ENCODE measurements at places on chromosomes 13 and 19.

- no peak for DNase-seq
Observed at GRCh38 chr19:54560881-54561385, 12.7 kb upstream of the LILRA2 start.

GRCh38 chr19:5908773-5909442, 4.2 kb downstream of the VMAC start:
- no peak for DNase-seq

GRCh38 chr13:46296115-46296822, 84.5 kb downstream of the LRRC63 start:
- peak; percentile 97 for DNase-seq

DNA sequence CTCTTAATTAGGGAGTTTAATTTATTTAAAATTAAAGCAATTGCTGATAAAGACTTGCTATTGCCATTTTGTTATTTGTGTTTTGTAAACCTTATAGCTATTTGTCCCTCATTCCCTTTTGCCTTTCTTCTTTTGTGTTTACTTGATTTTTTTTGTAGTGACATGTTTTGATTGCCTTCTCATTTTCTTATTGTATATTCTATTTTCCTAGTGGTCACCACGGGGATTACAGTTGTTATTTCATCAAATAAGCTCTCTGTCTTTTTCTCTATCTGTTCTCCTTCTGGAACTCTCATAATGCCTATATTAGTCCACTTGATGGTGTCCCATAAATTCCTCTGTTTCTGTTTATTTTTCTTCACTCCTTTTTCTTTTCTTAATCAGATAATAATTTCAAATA, 64.4 kb upstream of the FRY start:
- no peak for DNase-seq

DNA sequence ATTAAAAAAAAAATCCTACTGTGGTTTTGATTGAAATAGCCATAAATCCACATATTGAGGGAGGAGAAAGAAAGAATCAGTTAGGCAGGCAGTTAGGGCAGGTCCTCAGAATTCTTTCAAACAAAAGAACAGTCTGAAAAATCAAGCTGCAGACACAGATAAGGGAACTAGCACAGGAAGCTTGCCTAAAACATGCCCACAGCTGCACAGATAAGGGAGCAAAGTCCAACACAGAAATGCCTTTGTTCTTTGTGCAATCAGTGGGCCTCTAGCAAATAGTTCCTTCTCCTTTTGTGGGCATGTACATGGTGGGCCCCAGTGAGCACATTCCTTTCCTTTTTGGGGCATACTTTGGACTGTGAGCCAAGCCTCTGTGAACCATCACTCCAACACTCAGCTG, 42.7 kb downstream of the UTP14C start:
- DNase-seq, result no peak

DNA sequence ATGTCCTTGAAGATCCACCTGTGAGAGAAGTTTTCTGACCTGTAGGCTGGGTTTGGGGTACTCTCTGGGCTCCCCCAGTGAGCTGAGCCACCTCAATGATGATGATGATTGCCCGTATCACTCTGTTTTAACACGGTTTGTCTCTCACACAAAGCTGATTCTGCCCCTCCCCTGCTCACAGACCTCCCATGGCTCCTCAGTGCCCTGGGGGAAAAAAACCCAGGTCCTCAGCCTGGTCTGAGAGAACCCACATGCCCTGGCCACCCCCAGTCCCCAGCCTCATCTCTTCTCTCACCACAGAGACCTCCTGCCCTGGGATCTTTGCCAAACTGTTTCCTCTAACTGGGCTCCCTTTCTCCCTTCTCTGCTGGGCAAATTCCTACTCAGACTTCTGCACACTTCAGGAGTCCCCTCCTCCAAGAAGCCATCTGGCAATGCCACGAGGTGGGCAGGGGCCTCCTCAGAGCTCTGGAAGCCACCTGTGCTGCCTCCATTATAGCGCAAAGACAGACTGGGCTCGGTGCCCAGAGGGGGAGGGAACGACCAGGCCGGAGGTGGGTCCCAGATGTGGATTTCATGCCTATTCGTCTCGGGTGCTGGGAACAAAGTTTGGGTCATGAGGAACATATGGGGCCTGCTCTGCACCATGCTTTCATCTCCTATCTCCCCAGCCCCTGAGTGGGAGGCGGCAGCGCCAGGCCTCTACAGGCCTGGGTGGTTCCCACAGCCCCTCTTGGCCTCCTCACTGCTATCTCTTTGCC, 8.5 kb upstream of the CA11 start:
- DNase-seq, result no peak

- no peak for DNase-seq
Observed at GRCh38 chr13:51158365-51158764, 47.3 kb upstream of the C13orf42 start.

DNA sequence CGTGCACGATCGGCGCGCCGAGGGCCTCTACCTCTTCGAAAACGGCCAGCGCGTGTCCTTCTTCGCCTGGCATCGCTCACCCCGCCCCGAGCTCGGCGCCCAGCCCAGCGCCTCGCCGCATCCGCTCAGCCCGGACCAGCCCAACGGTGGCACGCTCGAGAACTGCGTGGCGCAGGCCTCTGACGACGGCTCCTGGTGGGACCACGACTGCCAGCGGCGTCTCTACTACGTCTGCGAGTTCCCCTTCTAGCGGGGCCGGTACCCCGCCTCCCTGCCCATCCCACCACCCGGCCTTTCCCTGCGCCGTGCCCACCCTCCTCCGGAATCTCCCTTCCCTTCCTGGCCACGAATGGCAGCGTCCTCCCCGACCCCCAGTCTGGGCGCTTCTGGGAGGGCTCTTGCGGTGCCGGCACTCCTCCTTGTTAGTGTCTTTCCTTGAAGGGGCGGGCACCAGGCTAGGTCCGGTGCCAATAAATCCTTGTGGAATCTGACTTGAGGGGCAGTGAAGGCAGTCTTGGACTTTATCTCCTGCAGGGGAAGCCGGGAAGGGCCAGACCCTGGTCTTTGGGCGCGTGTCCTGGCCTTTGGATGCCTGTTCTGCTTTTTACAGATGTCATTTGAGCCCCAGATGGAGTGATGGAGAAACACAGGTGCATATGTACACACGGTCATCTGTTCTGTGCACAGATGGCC, 2.2 kb downstream of the CLEC11A start:
- DNase-seq, result no peak

DNA sequence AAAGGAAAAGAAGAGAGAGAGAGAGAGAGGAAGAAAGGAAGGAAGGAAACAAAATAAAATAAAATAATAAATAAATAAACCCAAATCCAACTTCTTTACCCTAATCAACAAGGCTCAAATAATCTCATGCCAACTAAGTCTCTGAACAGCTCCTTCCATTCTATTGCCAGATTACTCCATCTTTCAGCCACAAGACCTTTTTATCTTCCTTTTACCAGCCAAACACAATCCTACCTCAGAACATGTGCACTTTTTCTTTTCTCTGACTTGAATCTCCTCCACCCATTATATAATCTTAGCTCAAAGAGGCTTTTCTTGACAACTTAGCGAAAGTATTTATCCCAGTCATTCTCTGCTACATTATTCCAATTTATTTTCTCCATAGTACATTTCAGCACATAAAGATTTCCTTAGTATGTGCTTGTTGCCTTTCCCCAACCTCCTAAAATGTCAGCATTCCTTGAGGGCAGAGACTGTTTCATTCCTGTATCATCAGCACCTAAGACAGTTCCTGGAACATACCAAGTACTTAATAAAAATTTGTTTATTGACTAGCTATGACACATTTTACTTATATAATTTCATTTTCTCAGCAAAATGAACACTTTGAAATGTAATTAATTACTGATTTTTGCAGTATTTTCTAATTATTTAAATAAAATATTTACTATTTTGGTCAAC, 33.5 kb upstream of the USPL1 start:
- DNase-seq, result no peak

GRCh38 chr19:55398200-55398925, 9.2 kb downstream of the UBE2S start:
- DNase-seq, result no peak

DNA sequence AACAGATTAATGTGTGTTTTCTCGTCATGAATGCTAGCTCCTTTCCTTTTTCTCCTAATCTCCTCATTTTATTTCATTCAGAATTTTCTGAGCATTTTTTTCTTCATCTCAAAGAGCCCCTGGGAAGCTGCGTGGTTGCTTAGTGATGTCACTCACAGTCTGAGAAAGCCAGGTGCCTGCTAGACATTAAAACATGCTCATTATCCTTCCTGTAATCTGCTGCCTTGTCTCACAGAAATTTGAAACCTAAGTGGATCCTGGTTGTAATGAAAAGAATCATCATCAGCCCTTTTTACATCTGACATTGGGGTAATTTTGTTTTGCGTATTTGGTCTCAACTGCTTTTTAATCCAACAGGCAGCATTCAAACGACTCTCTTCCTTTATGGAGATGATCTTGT, 108.2 kb upstream of the RNF113B start:
- DNase-seq, result no peak

DNA sequence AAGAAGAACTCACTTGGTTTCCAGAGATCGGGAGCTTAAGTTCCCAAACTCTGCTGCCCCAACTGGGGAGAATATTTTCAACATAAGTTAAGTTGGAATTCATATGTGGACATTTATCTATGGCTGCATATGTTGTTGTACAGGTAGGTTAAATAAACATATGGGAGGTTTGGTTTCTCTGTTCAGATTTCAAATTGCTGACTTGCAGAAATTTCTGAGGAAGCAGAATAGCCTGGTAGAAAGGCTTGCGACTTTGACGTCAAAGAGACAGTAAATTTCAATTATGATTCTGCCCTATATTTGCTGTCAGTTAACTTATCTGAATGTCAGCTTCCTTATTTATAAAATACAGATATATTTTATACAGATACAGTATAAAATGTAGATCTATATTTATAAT, 40.0 kb upstream of the TPP2 start:
- DNase-seq, result no peak

- no peak for DNase-seq
Observed at GRCh38 chr13:65339241-65339640, 1890.9 kb downstream of the PCDH9 start.

DNA sequence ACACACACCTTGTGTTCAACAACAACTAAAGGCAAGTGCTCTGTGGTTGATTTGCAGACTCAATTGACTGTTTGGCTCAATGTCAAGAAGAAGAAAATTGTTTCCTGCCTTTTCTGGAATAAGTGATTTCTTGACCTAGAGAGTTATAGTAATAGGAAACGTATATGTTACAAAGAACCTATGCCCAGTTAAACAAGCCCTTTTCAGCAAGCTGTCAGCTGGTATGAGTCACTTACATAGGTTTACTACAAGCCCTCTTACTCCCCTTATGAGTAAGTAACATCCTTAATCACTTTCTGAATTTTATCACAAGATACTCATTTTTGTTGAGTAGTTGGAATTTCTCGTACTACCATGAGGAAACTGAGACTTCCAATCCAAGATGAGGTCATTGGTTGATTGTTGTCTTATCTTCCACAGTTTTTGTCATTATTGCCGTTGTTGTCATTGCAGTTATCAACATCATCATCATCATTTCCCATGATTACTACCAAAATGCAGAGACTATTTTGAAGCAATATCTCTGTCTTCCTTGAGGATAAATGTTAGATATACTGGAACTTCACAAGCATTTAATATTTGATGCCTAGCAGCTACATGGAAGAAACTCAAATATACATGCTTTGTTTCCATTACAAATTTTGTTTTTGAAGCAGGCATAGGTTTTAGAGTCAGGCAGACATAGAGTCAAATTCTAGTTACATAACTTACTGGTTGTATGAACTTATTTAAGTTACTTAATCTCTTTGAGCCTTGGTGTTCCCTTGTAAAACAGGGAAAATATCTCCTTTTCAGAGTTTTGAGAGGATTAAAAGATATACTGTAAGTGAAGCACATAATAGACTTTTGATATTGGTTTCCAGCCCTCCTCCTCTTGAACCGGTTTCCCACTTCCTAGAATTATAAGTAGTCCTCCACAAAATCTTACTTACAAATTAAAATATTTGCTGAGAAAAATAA, 106.0 kb downstream of the RAP2A start:
- DNase-seq, result peak; percentile 13

DNA sequence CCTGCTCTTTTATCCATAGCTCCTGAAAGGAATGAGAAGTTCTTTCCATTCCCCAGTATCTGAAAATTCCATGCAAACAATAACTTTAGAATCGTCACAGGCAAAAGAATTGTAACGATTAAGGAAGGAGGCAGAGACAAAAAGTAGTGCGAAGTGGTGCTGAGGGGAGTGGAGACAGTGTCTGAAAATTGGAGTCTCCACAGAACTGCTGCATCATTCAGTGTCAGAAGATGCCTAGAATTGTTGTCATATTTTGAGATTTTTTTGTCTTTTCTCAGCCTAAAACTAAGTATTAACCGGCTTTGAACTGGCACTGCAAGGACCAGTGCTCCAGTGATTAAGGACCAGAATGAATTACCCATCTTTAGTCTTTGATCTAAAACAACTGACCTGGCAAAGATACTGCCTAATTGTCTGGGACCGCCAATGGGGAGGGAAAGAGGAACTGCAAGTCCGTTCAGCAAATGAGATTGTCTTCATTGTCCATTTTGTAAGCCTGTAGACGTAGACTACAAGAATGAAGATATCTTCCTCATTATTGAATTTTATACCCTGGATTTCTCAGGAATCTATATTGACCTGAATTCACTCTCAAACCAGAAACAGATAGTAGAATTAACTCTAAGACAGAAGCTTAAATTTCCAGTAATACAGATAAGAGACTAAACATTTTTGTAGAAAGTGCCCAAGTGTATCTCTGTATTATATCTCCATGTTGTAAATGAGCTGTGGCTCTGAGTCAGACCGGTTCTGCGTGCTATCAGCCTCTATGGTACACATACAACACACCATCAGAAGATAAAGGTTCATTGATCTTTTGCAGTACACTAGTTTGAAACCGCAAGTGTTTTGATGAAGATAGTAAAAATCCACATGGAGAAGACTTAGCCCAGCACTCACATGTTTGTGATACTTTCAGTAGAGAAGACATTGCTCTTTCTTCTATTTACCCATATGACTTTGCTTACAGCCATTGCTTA, 293.2 kb downstream of the EFNB2 start:
- no peak for DNase-seq

DNA sequence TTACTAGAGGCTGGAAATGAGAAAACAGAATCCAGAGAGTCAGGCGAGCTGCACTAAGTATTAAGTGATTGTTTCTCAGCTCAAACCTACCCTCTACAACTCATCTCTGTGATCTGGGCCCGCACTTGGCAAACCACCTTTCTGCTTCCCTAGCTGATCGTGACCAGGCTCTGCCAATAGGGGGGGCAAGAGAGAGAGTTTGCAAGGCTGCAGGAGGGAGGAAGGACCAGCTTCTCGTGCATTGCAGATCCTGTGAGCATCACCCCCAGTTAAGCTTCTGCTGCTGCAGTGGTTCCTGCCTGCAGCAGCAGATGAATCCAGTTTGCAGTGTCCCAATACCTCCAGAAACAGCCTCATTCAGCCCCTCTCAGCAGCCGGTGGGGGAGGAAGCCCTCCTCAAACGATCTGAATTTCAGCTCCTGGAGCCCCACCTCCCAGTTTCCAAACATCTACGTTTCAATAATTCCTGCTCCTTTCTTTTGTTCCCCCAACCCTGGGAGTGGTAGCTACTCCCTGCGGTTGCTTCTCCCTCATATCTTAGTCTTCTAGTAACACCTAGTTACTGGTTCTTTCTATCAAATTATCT, 20.0 kb downstream of the XRCC1 start:
- DNase-seq, result peak; percentile 57

- DNase-seq, result no peak
Observed at GRCh38 chr19:7759156-7759555, 3.9 kb upstream of the CLEC4M start.

GRCh38 chr19:15313649-15314279, 18.6 kb downstream of the BRD4 start:
- DNase-seq, result no peak

- DNase-seq, result no peak
Observed at GRCh38 chr13:48436661-48437288, 23.9 kb upstream of the LPAR6 start.

Data from fibroblast of the conjunctiva (primary cell).